ENCODE measurements at places on chromosomes 7 and 10. TPM values are rescaled to one million over a fixed set of nuclear protein-coding genes. Genes with fewer than 3 reads are reported as not detected.

DNA sequence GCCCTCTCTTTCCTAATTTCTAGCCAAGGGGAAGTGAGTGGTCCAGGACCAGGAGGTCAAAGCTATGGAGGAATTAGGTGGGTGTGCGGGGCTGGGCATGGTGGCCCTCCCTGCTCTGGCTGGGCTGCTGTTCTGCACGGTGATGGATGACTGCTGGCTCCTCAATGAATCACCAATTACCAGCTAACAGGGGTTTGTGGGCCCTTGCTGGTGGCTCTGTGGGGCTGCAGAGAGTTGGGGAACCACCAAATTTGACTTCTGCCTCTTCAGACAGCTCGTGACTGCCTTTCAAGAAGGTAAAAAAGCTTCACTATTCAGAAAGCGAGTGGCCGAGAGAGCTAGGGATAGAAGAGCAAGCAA, 35.0 kb upstream of the HABP2 start:
- no peaks in the 10 kb centered on the region for H3K27me3 ChIP-seq

DNA sequence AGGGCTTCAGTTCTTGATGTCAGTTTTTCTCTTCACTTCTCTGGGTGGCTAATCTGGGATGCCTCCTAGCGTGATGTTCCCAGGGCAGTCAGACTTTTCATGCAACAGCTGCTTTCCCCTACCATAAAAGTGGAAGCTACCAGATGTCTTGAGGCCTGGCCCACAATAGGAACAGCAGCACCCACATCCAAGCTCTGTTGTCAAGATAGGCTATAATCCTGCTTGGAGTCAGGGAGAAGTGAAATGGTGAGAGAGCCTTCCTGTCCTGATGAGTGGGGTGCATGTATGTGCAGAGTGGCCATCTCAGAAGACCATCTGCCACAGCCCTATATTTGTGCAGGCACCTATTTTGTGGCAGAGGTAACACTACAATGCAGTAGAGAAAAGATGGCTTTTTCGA, 108.0 kb downstream of the HTR5A start:
- no peak for DNase-seq
- H3K27me3 ChIP-seq = no peaks in the 10 kb centered on the region
- no peak overlapping the region for H3K4me3 ChIP-seq

DNA sequence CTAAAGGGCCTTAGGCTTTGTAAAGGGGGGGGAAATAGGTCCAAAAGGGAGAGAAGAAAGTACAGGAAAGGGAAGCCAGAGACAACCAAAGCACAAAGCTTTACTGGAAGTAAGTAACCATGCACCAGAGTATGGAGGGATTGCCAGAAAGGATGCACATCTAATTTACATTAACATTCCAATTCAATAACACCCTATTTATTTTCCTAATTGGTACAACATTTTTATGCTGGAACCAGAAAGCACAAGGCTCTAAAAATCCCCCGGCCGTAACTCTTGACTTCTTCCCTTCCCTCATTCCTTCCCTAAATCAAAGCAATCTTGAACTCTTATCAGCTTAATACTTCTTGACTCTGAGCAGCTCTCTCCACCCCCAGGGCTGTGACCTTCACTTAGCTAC, 400.0 kb upstream of the CELF2 start:
- no peaks in the 10 kb centered on the region for H3K36me3 ChIP-seq
- DNase-seq = no peak
- no peaks in the 10 kb centered on the region for H3K27me3 ChIP-seq
- no peak overlapping the region for H3K27ac ChIP-seq
- H3K4me3 ChIP-seq = no peak overlapping the region

DNA sequence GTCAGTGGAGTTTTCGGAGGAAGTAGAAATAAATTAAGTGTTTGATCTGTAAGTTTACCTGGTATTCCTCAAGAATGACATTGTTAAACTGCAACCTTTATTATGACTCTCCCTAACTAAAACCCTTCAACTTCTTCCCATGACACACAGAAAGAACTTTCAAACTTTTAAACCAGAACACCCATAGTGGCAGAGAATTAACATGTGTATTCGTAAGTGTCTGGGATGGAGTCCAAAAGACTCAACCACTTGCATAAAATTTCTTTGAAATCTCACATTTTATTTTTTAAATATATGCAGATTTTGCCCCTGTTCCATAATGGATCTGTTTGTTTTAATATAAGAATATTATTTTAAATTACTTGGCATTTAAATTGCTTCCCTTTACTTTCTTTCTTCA, 54.6 kb upstream of the PLXNA4 start:
- no peaks in the 10 kb centered on the region for H3K27me3 ChIP-seq
- no peak overlapping the region for H3K27ac ChIP-seq
- no peaks in the 10 kb centered on the region for H3K4me1 ChIP-seq
- H3K36me3 ChIP-seq = no peaks in the 10 kb centered on the region
- no peak overlapping the region for H3K4me3 ChIP-seq
- DNase-seq = no peak

DNA sequence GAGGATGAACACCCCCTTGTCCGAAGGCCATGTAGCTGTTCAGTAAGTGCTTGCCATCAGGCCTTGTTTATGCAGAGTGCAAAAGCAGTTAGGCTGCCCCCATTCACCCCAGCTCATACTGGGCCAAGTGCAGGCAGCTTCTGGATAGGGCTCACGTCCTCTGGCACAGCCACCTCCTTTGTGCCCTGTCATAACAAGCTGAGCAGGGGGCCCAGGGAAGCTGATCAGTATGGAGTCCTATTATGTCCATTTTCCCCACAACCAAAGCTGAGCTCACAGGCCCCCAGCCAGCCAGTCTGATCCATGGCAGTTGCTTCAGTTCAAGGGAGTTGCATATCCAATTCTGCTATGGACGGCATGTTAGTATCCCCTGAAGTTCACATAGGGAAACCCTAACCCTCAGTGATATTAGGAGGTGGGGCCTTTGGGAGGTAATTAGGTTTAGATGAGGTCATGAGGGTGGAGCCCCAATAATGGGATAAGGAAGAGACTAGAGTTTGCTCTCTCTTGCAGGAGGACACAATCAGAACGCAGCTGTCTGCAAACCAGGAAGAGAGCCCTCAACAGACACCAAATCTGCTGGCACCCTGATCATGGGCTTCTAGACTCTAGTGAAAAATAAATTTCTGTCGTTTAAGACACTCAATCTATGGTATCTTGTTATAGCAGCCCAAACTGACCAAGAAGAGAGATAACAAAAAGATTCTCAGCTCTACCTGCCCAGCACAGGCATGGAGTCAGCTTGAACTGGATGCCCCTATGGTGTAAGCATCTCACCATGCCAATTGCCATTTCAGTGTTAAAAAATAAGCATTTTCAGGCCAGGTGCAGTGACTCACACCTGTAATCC, 155.9 kb downstream of the FGFR2 start:
- DNase-seq = no peak
- no peaks in the 10 kb centered on the region for H3K27me3 ChIP-seq
- H3K27ac ChIP-seq = no peak overlapping the region
- no peaks in the 10 kb centered on the region for H3K4me1 ChIP-seq

DNA sequence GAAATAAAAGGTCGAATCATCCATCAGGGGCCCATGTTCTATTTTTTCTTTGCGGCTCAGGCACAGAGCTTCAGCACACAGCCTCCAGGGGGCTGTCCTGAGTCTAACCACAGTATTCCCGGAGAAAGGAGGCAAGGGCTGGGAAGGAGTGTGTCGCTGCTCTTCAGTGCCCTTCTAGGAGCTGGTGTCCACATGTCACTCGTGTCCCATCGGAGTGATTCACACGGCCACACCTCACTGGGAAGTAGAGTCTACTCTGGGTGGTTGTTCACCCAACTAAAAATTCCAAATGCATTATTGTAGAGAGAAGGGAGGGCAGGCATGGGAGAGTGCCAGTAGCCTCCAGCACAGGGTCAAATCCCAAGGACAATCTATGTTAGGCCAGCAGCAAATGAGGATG, 114.8 kb upstream of the LANCL2 start:
- H3K36me3 ChIP-seq = no peaks in the 10 kb centered on the region
- H3K4me3 ChIP-seq = no peak overlapping the region
- no peak overlapping the region for H3K27ac ChIP-seq
- H3K27me3 ChIP-seq = peaks cover 5% of the 10 kb centered on the region
- peaks cover 12% of the 10 kb centered on the region for H3K4me1 ChIP-seq

DNA sequence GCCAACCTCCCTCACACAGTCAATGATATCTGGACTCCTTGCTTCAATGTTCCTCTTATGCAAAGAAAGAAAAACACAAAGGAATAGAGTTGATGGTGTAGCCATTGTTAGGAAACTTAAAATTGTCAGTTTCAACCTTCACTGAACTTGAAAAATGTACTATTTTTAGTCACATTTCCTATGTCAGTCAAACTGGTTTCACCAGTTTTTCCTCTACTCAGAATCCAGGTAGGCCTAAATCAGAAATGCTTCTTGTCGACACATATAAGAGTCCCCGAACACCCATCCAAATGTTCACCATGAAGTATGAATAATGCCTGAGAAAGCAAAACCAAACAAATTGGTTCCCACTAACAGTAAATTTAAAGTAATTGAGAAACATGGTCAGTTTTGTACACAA, 42.4 kb upstream of the ZMYND11 start:
- DNase-seq = no peak
- no peak overlapping the region for H3K27ac ChIP-seq
- no peak overlapping the region for H3K4me3 ChIP-seq
- H3K4me1 ChIP-seq = no peaks in the 10 kb centered on the region

- H3K4me1 ChIP-seq = no peaks in the 10 kb centered on the region
- H3K36me3 ChIP-seq = no peaks in the 10 kb centered on the region
- H3K27me3 ChIP-seq = no peaks in the 10 kb centered on the region
These were observed 20.0 kb downstream of the SORCS1 start for GRCh38 chr10:107144490-107144889.

- no peak overlapping the region for H3K27ac ChIP-seq
- H3K36me3 ChIP-seq = no peaks in the 10 kb centered on the region
- no peak for DNase-seq
- H3K4me1 ChIP-seq = peaks cover 2% of the 10 kb centered on the region
- H3K27me3 ChIP-seq = no peaks in the 10 kb centered on the region
These were observed 476.9 kb downstream of the KCNMA1 start for GRCh38 chr10:77160679-77161078.

- H3K4me3 ChIP-seq = peak overlapping the region; percentile 95
- H3K27ac ChIP-seq = peak overlapping the region; percentile 99
- no peaks in the 10 kb centered on the region for H3K27me3 ChIP-seq
- peaks cover 47% of the 10 kb centered on the region for H3K36me3 ChIP-seq
These were observed 413 bp downstream of the BUD31 start for GRCh38 chr7:99409192-99409572.

DNA sequence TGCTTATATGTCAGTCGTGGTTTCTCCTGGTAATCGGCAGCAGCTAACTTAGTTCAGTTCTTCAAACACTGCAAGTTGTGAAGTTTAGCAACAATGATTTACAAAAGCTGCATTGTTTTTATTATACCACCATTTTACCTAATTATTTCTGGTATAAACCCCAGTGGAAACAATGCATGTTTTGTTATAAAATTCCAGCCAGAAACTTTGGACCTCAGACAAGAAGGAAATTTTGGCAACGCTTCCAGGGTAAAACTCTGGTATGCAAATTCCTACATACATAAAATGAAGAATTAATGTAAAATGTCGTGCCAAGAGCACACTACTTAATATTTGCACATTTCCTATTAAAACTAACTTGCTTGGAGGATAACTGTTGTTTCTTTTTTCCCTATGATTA, 277.4 kb upstream of the LYZL1 start:
- H3K4me1 ChIP-seq = no peaks in the 10 kb centered on the region
- no peak overlapping the region for H3K27ac ChIP-seq
- no peak overlapping the region for H3K4me3 ChIP-seq
- H3K36me3 ChIP-seq = no peaks in the 10 kb centered on the region
- H3K27me3 ChIP-seq = no peaks in the 10 kb centered on the region
- DNase-seq = no peak

DNA sequence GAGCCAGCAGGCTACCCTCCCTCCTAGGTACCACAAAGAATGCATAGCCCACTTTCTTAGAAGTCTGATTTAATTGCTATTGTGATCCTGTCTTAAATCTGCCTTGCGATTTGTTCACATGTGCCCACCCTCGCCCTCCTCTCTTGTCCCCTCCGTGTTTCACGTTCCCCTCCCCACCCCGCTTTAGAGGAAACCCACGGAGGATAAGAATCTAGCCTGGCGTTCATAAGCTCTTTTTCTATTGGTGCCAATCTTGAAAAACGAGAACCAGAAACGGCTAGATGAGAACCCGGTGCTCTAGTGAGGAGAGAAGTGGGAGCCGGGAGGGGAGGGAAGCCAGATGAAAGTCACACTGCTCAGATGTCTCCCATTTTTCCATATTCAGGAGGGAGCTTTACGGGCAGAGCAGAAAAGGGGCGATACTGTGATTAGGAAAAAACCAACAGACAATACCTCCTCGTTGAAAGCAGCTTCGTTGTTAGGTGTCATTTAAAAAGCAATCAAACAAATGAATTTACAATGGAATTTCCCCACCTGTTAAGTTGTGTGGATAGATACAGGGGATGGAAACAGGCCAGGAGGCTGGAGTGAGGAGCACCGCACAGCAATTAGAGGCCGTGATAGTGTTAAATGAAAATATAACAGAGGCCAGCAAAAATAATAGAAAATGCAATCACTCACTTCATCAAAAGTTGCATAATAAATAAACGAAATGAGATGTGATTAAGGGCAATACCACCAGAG, 272.1 kb downstream of the GATA3 start:
- no peaks in the 10 kb centered on the region for H3K27me3 ChIP-seq
- H3K27ac ChIP-seq = no peak overlapping the region
- no peak for DNase-seq
- no peaks in the 10 kb centered on the region for H3K4me1 ChIP-seq
- H3K4me3 ChIP-seq = no peak overlapping the region

DNA sequence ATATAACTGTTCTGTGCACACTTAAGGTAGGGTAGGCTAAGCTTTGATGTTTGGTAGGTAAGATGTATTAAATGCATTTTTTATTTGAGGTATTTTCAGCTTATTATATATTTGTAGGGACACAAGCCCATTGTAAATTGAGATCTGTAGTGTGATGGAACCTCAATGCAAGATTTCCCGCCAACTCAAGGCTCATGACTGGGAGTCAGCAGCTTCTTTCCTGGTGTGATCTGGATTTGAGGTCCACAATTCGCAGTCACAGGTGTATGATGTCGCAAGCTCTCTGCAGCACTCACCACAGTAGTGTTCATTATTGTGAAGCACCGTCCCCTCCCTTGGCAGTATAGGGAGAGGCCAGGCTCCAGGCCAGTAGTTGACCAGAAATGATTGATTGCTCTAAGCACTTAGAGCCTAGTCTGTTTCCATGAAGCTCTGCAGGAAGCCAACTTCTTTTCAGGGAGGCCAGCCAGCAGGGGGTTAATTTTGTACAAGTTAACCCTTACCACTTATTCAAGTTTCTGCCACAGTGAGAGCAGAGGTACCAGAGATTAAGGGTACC, 54.9 kb downstream of the SEM1 start:
- H3K27ac ChIP-seq = no peak overlapping the region
- no peaks in the 10 kb centered on the region for H3K4me1 ChIP-seq
- H3K27me3 ChIP-seq = no peaks in the 10 kb centered on the region
- no peaks in the 10 kb centered on the region for H3K36me3 ChIP-seq
- no peak for DNase-seq

CAV2 gene
- total RNA-seq = 154 TPM

BAMBI gene
- 10.5 TPM for total RNA-seq

CCDC146 gene
- 43.0 TPM for total RNA-seq

DKK1 gene
- total RNA-seq = 3.5 TPM

TMEM178B gene
- total RNA-seq = 1.4 TPM

INMT gene
- total RNA-seq = 347 TPM

LIPN gene
- total RNA-seq = 0.29 TPM

CTBP2 gene
- 48.1 TPM for total RNA-seq

MMP21 gene
- 0.69 TPM for total RNA-seq

TMEM140 gene
- 59.2 TPM for total RNA-seq

Measured in upper lobe of left lung (tissue), 6 donors.